ENCODE measurements at places on chromosomes 2 and 18.

GRCh38 chr18:41992703-41993102 is 37.7 kb downstream of the PIK3C3 start:
- no peak for DNase-seq

DNA sequence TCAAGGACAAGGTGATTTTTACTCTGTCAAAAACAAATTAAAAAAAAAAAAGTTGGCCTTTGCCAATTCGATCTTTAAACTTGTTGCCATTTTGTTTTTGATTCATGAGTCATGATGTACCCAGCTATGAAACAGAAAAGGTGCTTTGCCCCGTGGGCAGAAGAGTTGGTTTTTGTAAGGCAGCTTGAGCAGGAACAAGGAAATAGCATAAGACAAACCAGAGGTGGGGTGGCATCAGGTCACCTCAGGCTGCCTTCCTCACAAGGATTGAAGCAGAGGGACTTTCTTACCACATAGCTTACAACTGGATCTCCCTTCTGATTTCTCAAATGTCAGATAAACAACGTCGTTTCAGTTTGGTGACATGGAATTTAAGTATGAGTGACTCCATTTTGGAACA is 123.8 kb downstream of the ARL4C start:
- no peak for DNase-seq

DNA sequence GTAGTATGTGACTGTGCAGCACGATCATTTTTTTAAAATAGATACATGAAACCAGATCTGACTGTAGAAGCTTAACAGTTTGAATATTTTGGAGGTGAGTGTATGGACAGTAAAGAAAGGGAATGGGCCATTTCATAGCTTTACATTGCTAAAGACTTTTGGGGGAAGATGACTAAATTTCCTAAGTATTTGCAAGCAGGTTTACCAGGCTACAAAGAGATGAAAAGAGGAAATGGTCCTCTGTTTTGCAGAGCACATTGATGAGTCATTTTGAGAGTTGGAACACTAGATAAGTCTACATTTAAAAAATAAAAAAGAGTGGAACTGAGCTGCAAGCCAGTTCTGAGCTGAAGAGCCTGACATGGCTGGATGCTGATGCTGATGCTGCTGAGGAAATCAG is 115.7 kb upstream of the LRATD1 start:
- peak; percentile 10 for DNase-seq

DNA sequence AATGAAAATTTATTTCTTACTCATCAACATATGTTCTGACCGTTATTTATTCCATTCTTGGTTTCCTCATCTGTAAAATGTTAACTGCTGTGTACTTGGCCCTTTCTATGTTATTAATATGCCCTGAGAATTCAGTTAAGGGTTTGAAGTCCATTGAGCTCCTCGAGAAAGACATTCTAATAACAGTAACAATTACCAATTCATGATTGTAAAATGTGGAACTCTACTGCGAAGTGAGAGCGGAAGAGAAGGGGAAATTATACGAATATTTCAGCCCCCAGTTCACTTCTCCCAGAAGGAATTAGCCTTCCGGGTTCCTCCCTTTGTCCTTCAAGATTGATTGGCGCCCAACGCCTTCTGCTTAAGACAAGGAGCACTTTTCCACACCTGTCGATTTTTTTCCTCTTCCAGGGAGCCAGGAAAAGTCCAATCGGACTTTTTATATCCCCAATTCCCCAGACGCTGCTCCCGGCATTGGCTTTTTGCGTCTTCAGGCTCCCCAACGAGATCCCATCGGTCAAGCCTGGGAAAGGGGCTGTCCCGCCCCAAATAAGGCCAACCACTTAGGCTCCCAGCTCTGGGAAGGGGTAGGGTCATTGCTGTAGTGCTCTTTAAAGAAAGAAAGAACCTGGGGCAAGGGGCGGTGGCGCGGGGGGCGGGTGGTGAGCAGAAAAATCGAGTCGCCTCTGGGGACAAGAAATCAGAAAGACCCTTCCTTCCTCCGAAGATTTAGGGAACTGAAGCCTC is 1.6 kb downstream of the DSC2 start:
- no peak for DNase-seq

DNA sequence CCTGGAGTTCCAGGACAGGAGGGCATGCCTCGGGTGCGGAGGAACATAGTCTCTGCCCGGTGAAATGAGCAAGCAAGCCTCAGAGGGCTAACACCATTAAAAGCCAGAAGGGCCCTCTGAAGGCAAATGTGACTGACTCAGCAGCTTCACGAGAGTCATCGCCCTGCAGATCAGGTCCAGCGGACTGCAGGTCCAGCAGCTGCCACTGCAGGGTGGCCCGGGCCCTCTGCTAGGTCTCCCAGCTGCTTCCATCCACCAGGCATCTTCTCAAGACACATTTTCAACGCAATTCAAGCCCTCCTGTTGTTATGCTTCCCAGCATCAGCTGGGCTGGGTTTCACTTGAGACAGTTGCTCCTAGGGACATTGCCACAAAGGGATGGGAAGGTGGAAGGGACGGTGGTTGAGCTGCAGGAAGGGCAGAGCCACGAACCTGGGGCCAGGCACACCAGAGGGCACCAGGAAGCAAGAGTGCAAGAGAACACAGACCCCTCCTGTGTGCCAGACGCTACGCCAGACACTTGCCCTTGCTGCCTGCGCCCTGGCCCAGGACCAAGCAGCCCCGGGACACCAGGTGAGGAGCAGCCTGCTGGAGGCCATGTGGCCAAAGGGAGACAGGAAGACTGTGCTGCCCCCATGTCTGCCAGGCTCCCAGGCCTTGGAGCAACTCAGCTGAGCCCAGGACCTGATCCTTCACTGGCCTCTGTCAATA is 173.0 kb downstream of the HDAC4 start:
- DNase-seq: no peak

- peak; percentile 93 for DNase-seq
These were observed 273.0 kb upstream of the ID2 start for GRCh38 chr2:8408560-8409460.

DNA sequence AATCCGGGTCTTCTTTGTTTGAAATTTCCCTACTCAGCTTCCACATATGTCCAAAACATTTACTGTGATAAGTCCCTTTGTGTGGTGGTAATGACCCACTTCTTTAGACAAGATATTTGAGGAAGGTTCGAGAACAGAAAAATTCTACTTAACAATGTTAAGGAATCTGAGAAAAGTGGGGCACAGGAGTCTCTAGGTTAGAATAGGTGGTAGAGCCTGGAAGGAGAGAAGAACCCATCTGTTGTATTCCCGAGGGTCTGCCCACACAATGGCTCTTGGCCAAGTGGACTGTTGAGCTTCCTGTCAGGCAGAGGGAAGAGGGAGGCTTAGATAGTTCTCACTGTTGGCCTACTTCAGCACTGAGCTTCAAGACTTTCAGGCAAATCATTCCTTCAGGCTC is 4.3 kb downstream of the IGFBP2 start:
- no peak for DNase-seq

GRCh38 chr2:27582129-27582694 is 630 bp upstream of the ZNF512 start:
- no peak for DNase-seq

DNA sequence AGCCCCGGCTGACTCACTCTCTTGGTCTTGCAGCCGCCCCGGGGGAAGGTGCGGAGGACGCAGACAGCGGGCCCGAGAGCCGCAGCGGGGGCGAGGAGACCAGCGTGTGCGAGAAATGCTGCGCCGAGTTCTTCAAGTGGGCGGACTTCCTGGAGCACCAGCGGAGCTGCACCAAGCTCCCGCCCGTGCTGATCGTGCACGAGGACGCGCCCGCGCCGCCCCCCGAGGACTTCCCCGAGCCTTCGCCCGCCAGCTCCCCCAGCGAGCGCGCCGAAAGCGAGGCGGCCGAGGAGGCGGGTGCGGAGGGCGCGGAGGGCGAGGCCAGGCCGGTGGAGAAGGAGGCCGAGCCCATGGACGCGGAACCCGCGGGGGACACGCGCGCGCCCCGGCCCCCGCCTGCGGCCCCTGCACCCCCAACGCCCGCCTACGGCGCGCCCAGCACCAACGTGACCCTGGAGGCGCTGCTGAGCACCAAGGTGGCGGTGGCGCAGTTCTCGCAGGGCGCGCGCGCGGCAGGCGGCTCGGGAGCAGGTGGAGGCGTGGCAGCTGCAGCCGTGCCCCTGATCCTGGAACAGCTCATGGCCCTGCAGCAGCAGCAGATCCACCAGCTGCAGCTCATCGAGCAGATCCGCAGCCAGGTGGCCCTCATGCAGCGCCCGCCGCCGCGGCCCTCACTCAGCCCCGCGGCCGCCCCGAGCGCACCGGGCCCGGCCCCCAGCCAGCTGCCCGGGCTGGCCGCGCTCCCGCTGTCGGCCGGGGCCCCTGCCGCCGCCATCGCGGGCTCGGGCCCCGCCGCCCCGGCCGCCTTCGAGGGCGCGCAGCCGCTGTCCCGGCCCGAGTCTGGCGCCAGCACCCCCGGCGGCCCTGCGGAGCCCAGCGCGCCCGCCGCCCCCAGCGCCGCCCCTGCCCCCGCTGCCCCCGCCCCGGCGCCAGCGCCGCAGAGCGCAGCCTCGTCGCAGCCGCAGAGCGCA is 12.7 kb downstream of the SALL3 start:
- no peak for DNase-seq

GRCh38 chr2:194327196-194327888 is 1329.7 kb upstream of the SLC39A10 start:
- no peak for DNase-seq

DNA sequence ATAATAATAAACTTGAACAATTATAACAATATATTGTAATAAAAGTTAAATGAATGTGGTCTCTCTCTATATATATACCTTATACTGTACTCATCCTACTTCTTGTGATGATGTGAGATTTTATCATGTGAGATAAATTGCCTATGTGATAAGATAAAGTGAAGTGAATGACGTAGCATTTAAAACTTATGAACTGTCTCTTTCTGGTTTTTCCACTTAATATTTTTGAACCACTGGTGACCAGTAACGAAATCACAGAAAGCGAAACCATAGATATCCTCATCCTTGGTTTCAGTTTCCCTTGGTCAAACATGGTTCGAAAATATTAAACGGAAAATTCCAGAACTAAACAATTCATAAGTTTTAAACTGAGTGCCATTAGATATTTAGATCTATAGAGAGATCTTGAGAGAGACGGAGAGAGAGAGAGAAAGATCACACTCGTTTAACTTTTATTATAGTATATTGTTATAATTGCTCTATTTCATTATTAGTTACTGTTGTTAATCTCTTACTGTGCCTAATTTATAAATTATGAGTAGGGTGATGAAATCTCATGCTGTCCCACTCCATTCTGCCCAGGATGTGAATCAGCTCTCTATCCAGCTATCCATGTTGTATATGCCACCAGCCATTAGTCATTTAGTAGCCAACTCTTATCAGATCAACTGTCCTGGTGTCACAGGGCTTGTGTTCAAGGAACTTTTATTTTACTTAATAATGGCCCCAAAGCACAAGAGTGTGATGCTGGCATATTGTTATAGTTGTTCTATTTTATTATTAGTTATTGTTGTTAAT is 156.8 kb downstream of the THADA start:
- DNase-seq: no peak

- DNase-seq: no peak
These were observed 47.6 kb upstream of the IL1R1 start for GRCh38 chr2:102094917-102095316.

DNA sequence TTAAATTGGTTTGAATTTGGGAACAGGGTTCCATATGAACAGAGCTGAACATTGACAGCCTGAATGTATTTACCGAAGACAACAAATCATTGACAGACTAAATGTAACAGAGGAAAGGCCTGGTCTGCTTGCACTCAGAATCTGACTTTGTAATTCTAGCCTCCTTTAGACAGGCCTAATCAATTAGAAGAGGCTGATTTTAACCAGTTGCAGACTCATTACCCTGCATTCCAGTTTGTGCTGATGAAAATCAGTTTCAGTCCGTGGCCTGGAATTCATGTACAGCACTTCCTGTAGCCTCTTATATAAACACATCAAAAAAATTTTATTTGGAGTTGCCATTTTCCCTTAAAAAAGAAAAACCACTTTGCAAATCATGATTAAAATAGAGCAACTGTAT is 93.1 kb upstream of the ZFP36L2 start:
- DNase-seq: no peak

DNA sequence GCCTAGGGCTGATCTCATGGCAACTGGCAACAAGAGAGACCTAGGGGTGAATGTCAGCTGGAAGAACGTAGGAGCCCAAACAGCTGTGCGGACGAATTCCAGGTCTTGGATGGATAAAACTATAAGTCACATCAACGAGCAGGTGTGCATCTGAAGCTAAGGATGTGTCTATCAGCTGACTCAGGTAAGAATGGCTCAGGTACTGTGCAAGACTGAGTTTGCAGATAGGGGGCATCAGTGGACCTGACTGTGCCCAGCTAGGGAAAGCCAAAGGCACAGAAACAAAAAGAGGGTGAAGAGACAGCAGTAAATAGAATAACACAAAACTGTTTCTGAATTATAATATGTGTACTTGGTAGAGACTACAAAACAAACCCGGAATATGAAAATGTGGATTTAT is 357.3 kb downstream of the ZEB2 start:
- peak; percentile 31 for DNase-seq

- DNase-seq: no peak
These were observed 25.5 kb downstream of the CDH2 start for GRCh38 chr18:28151434-28151833.

DNA sequence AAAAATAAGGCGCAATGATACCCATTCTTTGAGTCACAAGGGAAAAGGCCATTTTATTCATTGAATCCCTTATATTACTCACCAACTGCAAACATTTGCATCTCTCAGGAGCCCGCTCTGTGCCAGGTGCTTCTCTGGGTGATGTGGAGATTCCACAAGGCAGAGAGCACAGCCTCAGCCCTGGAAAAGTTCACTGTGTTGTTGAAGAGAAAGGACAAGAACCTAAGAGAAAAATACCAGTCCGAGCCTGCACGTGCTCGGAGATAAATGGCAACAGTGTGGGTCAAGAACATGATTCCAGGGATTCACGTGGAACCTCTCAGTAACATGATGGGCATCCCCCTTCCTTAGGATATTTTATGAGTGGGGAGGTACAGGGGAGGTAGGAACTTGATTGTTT is 11.8 kb downstream of the GNAL start:
- DNase-seq: no peak

DNA sequence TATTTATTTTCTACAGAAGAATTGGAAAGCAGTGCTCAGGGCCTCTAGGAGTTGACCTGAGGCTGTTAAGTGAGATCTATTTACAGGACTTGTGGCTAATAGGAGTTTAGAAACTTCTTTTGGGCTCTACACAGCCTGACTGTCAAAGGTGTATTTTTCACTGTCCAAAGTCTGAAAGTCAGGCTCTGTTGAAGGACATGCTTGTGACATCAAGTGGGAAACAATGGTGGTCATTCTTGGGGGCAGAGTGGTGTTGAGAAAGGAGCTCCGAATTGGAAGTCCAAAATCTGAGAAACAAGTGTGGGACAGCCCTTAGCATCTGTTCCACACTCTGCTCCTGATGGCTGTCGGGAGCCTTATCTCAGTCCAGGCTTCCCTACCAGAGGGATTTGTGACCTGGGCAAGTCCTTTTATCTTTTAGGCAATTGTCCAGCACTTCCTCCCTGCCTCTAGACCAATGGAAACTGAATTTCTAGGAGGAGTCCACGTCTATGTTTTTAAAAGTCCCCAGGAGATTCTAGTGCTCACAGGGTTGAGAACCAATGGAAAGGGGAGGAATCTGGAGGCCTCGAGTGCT is 76.4 kb downstream of the LIPG start:
- DNase-seq: no peak
